LNCaP clone FGC (cell line): ENCODE measurements at places on chromosomes 5 and 9.

GRCh38 chr9:109473329-109473728 is 24.8 kb downstream of the PTPN3 start:
- DNase-seq = no peak

GRCh38 chr9:36276781-36277181 is 18.5 kb upstream of the GNE start:
- DNase-seq = no peak

DNA sequence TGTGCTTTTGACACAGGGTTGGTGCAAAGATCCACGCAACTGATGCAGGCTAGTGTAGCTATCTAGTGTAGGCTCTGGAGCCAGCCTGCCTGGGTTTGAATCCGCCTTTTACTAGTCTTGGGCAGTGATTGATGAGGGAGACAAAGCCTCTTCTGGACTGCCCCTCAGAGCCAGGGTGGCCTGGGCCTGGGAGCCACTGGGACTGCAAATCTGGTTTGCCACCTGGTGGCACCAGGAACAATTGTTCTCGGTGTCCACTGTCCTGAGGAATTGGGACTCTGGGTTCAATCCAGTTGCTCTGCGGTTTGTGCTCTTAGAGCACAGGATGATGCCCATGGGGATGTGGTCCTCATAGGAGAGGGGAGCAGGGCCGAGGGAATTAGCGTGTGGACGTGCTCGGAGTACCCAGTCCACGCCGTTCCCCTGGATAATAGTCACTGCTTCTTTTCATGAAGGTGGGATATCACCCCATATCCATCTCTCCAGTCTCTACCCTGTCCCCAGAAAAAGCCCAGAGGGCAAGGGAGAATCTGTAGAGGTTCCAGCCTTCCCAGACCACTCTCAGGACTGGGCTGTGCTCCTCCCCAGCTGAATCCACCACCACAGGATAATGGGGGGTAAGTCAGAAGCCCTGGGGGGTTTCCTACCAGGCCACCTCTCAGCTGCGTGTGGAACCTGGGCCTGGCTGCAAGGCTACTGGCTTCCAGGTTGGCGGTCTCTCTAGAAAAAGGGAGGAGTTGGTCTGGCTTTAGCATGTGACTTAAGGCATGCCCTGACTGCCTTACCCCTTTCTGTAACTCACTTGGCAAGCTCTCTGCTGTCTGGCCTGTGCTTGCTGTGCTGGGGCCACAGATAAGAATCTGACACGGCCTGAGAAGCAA is 1.9 kb downstream of the B4GALT7 start:
- peak; percentile 23 for DNase-seq

- DNase-seq = no peak
Observed at GRCh38 chr9:37371565-37372464, 50.7 kb upstream of the GRHPR start.

DNA sequence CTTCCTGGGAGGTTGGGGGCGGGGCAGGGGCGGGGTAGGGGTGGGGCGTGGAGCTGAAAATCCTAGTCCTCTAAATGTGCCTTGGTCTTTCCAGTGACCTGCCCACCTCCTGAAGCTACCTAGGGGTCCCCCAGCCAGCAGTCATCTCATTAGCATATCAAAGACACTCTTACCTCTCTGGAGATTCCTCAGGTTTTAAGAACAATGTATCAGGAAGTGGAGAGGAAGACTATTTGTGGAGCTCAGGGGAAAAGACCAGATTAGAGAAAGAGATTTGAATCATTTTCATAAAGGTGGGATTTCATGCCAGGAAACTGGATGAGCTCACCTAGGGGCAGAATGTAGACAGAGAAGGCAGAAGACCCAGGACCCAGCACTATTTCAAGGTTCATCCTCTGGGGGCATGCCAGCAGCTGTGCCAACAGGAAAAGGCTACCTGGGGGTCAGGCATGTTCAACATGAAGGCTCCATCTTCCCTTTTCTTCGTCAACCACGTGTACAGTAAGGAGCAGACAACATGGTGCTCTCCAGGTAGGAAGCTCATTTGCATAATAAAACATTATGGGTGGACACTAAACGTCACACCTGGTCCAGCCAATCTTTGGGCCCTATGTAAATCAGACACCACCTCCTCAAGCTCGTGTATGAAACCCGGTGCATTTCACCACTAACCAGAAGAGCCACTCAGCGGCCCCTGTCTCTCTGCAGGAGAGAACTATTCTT is 6.9 kb downstream of the GMCL2 start:
- DNase-seq = no peak

DNA sequence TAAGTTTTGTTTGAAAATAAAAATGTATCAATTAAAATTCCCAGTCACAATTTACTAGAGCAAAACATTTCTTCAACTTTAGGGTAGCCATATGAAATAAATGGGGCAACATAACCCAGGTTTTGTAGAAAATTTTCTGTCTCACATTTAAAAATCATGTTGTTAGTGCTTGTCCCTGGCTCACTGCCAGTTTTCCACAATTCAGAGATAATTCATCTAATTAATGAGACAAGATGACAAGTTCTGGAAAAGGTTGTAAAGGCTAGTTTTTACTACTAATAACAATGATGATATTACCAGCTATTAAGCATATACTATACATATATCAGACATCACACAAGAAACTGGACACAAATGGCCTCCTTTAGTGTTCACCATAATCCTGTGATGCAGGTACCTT is 45.9 kb downstream of the MEGF9 start:
- no peak for DNase-seq

DNA sequence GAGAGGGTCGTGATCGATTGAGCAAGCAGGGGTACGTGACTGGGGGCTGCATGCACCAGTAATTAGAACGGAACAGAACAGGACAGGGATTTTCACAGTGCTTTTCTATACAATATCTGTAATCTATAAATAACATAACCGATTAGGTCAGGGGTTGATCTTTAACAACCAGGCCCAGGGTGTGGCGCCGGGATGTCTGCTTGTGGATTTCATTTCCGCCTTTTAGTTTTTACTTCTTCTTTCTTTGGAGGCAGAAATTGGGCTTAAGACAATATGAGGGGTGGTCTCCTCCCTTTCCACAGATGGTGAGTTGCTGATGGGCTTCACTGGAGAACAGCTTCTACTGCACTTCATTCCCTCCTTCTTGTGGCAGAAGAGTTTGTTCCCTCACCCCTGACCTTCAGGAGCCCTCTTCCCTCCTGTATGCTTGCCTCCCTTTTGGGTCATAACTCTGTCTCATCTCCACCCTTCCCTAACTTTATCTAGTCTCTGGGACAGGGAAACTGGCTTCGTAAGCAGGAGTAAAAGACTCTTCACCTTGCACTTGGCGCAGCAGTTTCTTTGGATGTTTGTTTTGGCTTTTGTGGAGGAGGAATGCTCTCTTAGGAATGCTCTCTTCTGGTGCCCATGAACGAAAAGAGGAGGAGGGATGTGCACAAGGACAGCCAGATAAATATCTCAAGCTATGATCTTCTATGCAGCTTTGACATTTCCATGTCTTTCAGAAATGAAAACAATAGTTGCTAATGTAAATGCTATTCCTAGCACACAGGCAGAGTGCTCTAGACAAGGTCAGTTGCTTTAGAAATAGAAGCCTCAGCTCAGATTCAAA is 139.8 kb upstream of the RPS23 start:
- no peak for DNase-seq

- DNase-seq = no peak
Observed at GRCh38 chr5:35138232-35138631, 90.5 kb upstream of the AGXT2 start.

- no peak for DNase-seq
Observed at GRCh38 chr5:35741971-35742370, 114.7 kb upstream of the IL7R start.

DNA sequence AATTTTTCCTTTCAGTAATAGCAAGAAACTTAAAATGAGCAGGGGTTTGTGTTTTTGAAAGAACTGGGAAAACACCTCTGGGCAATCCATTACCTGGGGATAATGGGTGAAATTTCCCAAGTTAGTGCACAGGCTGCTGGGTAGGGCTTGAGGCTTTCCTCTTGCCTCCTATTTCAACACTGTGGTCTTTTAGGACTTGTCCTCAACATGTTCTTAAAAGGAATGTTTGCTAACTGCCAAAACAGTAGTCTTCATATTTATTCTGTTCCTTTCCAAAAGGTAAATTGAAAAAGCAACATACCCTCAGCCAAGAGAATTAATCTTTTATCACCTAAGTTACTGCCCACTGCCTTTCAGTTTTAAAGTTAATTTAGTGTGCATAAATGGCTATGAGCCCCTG is 158.3 kb upstream of the CCDC152 start:
- DNase-seq = no peak

GRCh38 chr9:126670270-126670669 is 56.5 kb downstream of the LMX1B start:
- DNase-seq = no peak

DNA sequence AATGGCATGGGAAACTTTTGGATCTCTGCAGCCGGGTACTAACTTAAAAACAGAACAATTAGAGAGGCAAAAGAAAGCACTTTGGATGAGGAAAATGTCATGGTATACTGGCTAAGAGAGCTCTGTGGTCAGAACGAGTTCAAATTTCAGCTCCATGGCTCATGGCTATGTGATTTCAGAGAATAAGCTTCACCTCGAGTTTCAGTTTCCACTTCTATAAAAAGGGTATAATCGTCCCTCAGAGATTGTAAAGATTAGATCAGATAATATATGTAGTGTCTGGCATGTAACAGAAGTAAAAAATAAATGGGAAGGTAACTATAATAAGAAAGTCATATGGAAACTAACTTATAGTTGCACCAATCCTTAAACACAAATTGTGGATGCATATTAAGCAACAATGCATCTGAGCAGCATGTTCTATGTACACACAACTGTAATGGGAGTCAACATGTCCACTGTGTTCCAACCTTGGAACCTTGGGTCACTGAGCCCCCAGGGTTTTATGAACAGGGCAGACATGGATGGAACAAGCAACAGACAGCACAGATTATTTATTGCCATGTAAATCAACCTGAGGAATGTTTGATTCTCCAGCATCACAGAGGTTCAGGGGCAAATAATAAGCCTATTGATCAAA is 145.4 kb downstream of the MAPKAP1 start:
- no peak for DNase-seq

DNA sequence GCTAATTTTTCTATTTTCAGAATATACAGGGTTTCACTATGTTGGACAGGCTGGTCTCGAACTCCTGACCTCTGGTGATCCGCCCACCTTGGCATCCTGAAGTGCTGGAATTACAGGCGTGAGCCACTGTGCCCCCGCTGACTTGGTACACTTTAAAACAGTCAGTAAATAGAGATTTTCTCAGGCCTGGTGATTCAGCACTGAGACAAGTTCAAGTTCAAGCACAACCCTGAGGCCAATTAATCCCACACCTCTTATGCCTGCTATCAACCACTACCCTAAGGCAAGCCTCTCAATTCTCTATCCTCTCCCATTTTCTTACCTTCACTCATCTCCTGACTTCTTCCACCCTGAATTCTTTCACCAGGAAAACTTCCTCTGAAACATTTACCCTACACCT is 18.9 kb downstream of the MUSK start:
- DNase-seq = no peak

DNA sequence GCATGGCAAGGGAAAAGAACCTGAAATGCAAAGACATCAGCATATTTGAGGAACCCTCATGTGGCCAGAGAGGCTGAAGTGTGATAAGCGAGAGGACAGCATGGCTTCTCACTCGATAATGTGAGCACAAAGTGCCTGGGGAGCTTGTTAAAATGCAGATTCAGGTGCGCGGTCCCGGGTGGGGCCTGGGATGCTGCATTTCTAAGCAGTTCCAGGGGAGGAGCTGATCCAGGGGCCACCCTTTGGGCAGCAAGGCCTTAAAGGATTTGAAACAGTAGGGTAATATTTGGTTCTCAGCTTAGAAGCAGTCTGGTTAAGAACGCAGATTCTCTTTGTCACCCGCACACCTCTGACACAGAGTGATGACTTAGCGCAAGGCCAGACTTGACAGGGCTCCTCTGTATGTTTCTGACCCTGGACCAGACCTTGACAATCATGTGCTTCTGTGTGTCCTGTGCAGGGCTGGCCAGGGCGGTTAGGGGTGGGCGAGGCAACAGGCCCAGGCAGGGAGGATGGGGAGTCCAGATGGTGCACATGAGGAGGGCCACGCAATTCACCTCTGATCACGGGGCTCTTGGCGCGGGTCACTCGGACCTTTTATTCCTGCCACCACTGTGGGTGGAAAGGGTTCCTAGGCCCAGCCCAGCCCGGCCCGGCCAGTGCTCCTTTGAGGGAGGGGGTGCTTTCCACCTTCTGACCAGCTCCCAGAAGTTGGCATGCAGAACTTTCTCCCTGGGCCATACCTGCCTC is 62.8 kb upstream of the TBC1D2 start:
- no peak for DNase-seq
